Hippocampal formation (tissue), 2 donors: ENCODE measurements at places on chromosomes 6 and 20.
A peak's percentile ranks its signal among the peaks of the same experiment; 100 is the strongest.

DNA sequence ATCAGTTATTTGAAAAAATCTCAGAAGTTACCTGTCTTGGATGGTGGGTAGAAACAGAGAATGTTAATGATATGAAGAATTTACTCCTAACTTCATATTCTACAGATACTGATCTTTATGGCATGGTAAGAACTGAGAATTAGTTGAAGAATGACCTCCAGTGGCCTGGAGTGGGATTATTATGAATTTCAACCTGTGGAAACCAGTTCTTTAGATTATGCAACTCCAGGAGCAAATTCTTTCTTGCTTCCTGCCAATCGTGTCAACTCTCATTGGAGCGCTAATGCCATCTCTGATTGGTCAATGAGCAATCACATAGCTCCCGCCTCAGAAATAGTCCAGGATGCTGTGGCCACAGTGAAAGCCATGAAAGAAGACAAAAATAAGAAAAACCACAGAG is 40.6 kb downstream of the LYRM2 start:
- DNase-seq = no peak

- no peak for DNase-seq
These were observed 4.7 kb upstream of the GJA1 start for GRCh38 chr6:121430514-121431460.

DNA sequence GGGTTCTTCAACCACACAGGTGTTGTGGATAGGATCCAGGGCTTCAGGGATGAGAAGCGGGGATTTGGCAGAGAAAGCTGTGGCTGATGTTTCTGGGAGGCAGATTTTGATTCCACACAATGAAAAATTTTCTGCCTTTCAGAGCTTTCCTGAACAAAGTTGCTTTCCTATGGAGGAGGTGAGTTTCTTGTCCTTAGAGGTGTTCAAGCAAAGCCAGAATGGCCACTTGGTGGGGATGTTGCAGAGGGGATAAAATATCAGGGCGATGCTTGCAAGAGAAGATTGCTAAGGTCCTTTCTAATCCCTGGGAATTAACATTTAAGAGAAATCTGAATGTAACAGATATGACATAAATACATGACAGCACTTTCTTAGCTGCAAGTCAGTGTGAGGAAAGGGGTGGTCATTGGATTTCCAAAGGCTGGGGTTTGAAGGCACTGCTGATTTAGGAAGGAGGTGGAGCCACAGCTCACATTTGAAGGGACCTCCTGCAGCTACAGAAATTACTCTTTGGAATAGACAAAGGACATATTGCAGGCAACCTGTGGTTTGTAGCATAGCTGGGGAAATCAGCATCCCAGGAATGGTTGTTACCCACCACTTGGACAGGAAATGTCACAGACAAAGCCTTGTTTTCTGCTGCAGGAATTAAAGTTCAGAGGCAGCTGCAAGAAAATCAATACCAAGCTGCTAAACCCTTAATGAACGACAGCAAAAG is 271.1 kb upstream of the CHD6 start:
- no peak for DNase-seq

GRCh38 chr6:159978291-159979135 is 9.6 kb downstream of the IGF2R start:
- DNase-seq = no peak

- no peak for DNase-seq
These were observed 86.6 kb downstream of the TFAP2B start for GRCh38 chr6:50905297-50905696.

GRCh38 chr6:34993213-34993612 is 104.2 kb downstream of the ANKS1A start:
- DNase-seq = no peak

GRCh38 chr20:63835021-63835858 is 4.2 kb upstream of the ZBTB46 start:
- DNase-seq = peak; percentile 37

DNA sequence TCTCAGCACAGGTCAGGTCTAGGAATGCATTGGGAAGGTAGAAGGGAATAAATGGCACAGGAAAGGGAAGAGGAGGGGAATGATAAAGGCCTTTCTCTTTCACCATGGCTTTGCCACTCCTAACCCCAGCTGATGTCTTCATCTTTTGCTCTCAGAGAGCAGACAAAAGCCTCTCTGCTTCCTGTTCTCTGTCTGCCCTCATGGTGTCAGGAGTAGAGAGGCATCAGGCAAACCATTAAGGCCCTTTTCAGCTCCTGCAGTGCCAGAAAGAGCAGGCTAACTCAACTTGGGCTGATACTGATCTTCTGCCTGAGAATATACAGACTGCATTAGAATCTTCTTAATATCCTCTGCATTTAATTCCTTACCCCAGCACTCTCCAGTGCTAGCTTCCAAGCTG is 48.0 kb upstream of the STXBP5 start:
- DNase-seq = no peak

DNA sequence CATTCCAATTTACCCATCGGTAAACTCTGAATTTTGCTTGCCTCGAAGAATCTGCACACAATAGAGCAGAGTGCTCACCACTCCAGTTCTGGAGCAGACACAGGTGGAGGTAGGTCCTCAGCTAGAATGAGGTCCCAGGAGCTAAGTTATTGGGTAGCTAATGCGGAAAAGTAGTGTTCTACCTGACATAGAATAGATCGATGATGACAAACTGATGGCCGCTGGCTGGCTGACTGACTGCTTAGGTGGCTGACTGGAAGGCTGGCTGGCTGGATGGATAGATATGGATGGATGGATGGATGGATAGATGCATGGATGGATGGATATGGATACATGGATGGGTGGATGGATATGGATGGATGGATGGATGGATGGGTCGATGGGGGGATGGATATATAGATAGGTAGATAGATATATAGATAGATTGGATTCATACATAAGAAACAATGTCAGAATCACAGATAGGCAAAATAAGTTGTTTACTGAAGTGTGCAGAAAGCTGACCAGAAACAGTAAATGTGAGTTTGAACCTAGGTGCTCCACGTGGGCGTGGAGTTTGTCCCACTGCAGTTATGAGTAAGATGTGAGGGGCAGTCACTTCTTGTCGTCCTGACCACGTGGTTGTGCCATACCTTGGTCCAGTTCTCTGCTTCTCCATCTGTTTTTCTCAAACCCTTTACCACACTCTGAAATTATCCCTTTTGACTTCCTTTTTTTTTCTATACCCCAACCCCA is 62.1 kb downstream of the TBXT start:
- DNase-seq = no peak

- no peak for DNase-seq
These were observed 56.2 kb downstream of the ADGRF1 start for GRCh38 chr6:46985943-46986342.

- DNase-seq = no peak
These were observed 422.7 kb downstream of the CD83 start for GRCh38 chr6:14540276-14540675.

- DNase-seq = no peak
These were observed 37.4 kb upstream of the SYNDIG1 start for GRCh38 chr20:24432046-24432442.

DNA sequence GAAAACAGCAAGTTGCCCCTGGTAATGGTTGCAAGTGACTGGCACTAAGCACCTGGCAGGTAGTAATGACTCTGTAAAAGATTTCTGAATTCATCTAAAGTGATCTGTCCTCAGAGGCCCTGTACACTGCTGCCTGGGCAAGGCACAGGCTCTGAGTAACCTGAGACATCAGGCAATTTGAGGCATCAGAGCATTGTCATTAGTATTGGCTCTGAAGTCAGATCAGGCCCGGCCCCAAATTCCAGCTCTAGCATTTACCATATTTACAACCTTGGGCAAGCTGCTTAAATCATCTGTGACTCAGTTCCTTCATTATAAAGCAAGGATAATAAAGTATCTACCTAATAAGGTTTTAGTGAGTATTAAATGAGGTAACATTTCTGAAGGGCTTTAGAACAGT is 17.3 kb upstream of the TENT5A start:
- no peak for DNase-seq

GRCh38 chr6:36539814-36540568 is 7.3 kb downstream of the STK38 start:
- no peak for DNase-seq

DNA sequence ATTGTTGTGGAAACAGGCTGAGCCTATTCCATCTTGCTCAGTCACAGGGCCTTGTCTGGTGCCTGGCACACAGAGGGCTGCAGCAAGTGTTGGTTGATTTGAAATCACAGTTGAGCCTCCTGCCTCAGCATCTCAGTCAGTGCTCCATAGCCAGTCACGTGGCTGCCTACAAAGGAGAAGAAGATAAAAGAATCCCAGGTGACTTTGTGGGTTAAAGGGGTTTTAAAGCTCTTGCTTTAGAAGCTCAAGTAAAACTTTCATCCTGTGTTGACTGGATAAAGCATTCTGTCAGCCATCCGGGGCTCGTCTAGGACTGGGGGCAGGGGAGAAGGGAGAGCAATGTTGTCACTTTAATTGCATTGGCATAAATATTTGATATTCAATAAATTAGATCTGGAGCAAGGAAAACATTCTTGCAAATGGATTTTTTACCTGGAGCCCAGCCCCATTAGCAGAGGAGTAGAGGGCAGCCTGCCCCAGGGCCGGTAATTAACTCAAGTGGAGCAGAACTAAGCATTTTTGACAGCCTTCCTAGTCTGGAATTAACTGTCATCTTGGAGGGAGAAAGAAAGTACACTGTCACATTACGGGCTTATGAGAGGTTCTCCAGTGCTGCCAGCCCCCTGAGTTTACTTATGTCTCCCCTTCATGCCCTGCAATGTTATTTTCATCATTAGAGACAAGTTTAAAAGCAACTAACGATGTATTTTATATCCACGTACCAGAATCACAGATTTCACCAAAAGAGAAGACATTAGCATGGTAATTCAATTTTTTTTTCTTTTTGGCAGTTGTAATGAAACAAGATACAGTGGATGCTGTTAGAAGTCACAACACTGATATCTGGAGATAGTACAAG is 71.7 kb upstream of the GTSF1L start:
- no peak for DNase-seq

GRCh38 chr6:29793036-29793356 is 34.6 kb upstream of the HLA-G start:
- DNase-seq = no peak

GRCh38 chr6:142349215-142349823 is 47.5 kb downstream of the ADGRG6 start:
- DNase-seq = no peak

DNA sequence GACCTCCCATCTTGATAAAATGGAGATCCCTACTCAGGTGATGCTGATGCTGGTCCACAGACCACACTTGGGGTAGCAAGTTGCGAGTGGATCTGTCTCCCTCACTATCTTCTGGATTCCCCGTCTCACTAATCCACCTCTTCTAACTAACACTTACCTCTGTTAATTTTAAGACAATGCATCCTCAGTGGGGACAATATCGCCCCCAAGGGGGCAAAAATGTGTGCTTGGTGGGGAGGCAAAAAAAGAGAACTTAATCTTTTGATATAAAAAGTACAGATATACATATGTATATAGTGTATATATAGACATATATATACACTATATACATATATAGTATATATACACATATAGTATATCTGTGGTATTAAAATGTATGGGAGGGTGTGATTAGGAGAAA is 4.3 kb downstream of the LRFN2 start:
- no peak for DNase-seq

GRCh38 chr6:148830614-148831013 is 83.8 kb downstream of the UST start:
- DNase-seq = no peak

DNA sequence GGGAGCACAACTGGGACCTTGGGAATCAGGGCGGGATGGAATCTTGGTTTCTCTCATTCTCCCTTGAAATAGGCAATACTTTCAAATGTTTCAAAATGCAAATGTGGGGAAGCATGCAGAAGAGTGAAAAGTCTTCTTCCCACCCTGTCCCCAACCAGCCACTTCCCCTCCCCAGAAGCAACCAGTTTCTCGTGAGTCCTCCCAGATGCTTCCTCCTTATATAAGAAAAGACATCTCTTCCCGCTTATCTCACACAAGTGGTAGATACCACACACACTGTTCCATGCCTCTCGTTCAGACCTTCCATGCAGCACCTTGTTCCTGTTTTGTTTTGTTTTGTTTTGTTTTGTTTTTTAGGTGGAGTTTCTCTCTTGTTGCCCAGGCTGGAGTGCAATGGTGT is 25.1 kb downstream of the HCK start:
- peak; percentile 1 for DNase-seq

GRCh38 chr6:162618448-162619002 is 109.0 kb downstream of the PRKN start:
- no peak for DNase-seq

DNA sequence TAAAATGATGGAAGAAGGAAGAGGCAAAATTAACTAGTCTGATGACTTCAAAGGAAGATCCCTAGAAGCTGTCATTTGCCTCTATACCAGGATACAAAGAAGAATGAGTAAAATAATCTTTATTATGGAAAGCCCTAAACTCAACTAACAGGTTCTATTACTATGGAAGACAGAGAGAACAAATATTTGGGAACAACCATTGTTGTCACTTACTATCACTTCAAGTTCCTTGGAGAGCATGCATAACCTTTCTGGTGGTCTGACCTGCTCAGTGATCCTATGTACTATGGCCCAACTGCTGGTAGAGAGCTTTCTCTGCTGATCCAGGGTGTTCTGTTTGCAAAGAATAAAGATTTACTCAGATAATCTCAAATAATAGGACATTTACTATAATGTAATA is 62.8 kb upstream of the TASP1 start:
- DNase-seq = no peak

GRCh38 chr6:31689249-31690110 is 8.6 kb upstream of the LY6G5C start:
- no peak for DNase-seq

- no peak for DNase-seq
These were observed 53.7 kb upstream of the TMX4 start for GRCh38 chr20:8073024-8073832.

GRCh38 chr6:68975064-68975463 is 340.0 kb downstream of the ADGRB3 start:
- DNase-seq = peak; percentile 73

DNA sequence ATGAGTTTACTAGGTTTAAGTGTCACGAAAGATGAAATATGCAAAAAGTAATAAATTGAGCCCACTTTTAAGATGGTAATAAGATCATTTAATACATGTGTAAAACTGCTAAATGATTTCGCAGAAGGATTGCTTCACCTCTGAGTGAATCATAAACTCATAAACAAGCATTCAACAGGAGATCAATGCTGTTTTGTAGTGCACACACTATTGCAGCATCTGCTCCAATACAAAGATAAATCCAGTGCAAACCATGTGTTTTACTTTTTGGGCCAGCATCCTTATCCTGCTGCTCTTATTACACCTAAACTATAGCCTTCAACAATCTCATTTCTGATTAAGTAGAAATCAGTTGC is 400.1 kb downstream of the NKAIN2 start:
- no peak for DNase-seq

GRCh38 chr6:14545496-14545895 is 427.9 kb downstream of the CD83 start:
- DNase-seq = no peak

DNA sequence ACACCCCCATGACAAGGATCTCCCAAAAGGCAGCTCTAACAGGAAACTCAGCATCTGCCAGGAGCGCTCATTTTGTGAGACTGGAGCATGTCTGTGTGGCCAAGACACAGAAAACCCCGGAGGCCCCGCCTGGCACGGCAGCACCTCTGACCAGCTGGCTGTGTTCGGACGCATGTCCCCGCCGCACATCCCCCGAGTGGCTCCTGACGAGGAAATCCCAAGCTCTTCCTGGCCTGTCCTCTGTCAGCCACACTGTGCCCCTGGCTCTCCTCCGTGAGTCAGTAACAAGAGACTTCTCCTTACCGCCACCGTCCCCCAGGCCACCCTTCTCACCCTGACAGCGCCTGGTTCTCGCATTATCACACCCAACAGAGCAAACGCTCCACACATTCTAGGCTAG is 14.4 kb downstream of the SLC2A4RG start:
- no peak for DNase-seq
